CMK (cell line): ENCODE measurements at places on chromosomes 3 and 15.

- DNase-seq: no peak
These were observed 53.0 kb downstream of the TBC1D2B start for GRCh38 chr15:78024519-78024870.

- no peak for DNase-seq
These were observed 35.5 kb upstream of the HACD2 start for GRCh38 chr3:123620343-123620742.

DNA sequence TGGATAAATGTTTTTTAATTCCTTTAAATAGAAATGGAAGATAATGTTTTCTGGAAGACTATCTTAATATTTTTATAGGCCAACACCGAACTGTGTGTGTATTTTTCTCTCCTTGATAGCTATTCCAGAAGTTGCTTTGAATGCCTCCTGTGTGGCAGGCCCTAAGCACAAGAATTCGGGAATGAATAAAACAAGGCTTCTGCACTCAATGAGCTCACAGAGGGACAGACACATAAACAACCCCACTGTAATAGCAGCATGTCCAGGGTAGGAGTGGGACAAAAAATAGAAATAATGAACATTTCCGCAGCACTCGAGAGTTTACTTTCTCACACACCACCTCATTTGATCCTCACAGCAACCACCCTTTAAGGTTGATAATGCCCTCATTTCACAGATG lies 18.0 kb downstream of the SRGAP3 start:
- DNase-seq: no peak

GRCh38 chr3:52570076-52570475 lies 33.7 kb downstream of the UQCC5 start:
- no peak for DNase-seq

DNA sequence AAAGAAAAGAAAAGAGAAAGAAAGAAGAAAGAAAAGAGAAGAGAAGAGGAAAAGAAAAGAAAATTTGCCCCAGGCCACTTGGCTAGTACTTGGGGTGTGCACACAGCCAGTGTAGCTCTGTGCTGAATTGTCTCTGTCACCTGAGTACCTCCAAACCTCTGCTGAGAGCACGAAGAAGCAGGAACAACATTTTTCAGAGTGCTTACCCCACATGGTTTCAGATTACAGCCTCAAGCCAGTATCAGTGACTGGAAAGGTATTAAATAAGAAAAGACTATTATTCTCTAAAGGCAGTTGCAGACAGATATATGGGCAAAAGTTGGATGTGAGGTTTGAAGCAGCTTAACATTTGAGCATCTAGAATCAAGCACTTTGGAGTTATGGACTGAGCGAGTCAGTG lies 113.3 kb upstream of the PHLDB2 start:
- no peak for DNase-seq

GRCh38 chr3:53160660-53161449 lies at the start of gene PRKCD:
TSS of gene PRKCD (plus strand) at chr3:53161209. CDS start at chr3:53178423, 17,214 bp downstream.
- no peak for DNase-seq

DNA sequence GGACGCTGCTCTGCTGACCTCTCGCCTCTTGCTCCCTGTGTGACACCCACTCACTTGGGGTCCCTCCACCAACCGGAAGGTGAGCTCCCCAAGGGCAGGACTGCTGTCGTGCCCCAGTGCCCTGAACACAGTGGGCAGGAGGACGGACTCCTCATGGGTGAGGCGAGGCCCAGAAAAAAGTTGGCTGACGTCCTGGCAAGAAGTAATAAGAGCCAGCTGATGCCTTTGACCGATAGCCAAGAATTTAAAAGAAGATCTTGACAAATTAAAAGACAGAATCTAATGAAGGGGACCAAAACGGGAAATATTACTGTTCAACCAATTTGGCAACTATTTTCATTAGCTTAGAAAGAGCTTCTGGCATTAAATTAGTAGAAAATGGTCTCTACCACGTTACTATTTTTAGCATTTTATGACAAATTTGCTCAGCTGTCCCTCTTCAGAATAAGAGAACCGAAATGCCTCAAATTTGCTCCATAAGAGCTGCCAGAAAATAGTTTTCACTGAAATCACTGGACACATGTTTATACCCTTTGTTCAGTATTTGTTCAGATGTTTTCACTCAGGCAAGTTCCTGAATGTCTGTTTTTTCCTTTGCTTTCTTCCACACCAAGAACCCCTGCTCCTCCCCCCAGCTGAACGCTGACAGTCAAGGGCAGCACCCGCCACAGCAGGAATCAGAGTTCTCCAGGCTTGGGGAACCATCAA lies 60.5 kb downstream of the XXYLT1 start:
- no peak for DNase-seq

DNA sequence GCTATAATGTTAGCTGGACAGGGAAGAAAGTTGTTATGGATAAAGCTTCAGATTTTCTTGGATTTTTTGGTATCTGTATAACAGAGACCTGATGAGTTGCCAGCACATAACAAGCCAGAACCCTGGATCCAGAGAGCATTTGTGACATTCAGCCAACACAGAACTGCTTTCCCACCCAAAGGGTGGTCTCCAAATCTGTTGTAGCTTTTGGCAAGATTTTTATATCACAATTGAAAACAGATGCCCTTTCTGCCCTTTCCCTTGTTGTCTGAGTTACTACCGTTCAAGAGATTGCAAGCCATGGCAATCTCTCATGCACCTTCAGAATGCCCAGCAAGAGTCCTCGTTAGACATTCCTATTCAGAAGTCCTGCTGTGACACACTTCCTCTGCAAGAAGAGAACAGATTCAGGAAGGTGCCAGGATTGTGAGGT lies 107.6 kb upstream of the FGF7 start:
- no peak for DNase-seq

DNA sequence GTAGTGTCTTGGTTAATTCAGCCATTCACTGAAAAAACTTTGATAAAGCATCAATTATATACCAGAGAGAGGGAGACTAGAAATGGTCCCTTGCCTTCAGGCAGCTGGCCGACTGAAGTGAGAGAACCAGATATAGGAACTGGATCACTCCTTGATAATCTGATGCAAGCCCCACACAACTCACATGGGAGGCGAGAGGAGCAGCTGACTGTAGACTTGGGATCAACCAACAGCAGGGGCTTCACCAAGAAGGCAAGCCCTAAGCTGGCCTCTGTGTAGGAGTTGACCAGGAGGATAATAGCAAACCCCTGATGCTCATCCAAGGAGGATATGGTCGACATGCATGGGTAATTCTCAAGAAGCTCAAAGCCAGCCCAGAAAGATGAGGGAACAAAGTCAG lies 133.1 kb downstream of the SRGAP3 start:
- DNase-seq: no peak

- DNase-seq: no peak
These were observed 212.1 kb upstream of the EIF1B start for GRCh38 chr3:40097131-40098117.

- DNase-seq: no peak
These were observed 3.8 kb upstream of the GABPB1 start for GRCh38 chr15:50358845-50359244.

- no peak for DNase-seq
These were observed 1021.9 kb downstream of the NSUN3 start for GRCh38 chr3:95084738-95085137.

GRCh38 chr15:81887912-81888311 lies 157.9 kb downstream of the MEX3B start:
- no peak for DNase-seq

- no peak for DNase-seq
These were observed 15.7 kb downstream of the GABRB3 start for GRCh38 chr15:26757141-26757540.

DNA sequence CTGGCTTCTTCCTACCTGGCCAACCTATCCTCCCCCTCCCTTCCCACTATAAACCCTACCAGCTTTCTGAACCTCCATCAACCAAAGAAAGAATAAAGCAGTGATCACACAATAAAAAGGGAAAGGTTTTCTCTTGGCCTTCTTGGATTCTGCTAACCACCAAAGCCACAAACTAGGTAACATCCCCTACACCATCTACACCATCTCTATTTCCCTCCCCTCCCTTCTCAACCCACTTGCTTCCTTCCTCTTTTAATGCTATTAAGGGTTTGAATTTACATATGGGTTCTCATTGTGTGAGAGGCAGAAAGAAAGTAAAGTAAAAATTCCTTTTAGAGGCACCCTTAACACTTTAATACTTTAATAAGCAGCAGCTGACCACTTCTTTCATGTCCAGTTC lies 25.8 kb upstream of the RSL24D1 start:
- no peak for DNase-seq

DNA sequence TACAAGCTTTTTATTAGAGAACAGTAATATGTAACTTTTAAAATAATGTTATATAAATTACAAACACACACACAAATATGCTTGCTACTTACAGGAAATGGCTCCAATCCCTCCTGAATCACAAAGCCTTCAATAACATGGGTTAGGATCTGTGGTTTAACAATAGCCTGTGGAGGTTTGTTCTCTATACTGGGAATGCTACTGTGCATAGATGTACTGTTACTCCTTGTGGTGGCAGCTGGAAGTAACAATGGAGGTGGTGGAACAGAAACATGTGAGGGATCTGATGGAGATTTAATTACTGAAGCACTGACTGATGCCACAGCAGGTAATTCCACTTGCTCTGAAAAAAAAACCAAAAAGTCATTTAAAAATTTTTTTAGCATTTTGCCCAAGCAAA lies 64.4 kb downstream of the PHC3 start:
- DNase-seq: no peak

GRCh38 chr15:58627046-58627445 lies 122.5 kb downstream of the ADAM10 start:
- no peak for DNase-seq

- DNase-seq: no peak
These were observed 681.6 kb upstream of the SEMA6D start for GRCh38 chr15:47035475-47036406.

DNA sequence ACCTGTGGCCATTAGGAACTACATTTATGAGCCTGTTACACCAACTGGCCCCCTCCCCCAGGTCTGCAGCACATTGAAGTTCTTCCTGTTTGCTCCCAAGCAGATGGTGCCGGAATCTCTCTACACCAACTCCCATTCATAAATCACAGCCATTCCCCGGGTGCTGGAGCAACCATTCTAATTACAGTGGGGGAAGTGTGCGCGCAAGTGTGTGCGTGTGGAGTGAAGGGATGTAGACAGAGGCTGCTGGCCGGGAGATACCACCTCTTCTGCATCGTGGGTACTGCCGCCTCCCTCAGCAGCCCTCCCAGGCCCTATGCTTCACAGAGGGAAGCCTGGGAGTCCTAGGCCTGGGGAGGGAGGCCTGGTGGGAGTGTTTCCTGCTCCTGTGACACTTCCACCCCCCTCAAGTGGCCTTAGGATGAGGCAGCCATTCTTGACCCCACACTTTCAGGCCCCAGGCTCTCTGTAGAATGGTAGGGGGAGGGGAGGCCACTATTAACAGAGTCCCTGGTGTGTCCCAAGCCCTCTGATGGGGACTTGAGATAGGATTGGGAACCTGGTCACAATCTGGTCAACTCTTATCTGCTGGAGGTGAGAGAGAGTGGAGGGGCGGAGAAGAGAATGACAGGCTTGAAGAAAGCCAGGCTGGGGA lies 69.1 kb downstream of the MAGEF1 start:
- DNase-seq: no peak

GRCh38 chr15:80752204-80752603 lies 27.0 kb upstream of the CEMIP start:
- DNase-seq: no peak

- no peak for DNase-seq
These were observed 12.4 kb upstream of the ABHD2 start for GRCh38 chr15:89075846-89076245.

DNA sequence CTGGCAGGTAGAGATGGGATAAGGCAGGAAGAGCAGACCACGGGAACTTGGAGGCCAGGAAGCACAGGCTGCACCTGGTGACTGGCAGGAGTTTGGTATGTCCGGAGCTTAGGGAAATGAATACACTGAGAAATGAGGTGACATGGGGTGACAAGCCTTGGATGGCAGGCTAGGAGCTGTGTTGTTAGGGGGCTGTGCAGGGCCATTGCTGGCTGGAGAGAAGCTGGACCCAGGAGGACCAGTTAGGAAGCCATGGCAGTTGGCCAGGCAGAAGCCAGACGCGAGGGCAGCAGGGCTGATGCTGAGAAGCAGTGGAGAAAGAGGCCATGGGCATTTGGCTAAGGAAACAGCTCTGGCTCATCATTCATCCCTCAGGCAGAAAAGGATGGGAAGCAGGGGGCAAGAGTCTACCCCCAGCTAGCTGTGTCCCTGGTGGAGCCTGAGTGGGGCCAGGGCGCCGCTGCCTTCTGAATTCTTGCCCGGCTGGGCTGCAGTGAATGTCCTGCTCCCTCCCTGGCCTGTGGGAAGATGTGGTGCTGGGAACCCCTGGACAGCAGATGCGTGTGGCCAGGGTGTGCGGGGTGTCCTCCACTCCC lies 255.8 kb downstream of the FAM43A start:
- no peak for DNase-seq

- no peak for DNase-seq
These were observed 183.8 kb upstream of the MCTP2 start for GRCh38 chr15:94047566-94047965.

GRCh38 chr15:29364426-29365078 lies 94.9 kb upstream of the NSMCE3 start:
- no peak for DNase-seq

DNA sequence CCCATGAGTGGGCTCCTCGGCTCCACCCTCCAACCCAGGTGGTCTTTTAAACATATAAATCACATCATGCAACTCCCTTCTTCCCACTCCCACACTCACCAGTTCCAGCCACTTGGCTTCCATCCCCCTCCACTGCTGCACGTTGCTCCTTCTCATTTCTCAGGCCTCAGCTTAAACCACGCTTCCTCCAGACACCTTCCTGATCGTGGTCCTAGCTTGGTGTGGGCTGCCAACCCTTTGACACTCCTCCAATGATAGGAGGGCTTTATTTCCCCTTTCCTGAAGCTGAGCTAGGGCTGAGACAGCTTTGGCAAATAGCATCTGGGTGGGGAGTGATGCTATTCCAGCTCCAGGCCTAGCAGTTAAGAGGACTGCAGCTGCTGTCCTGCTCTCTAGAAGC lies 130.1 kb downstream of the SRGAP3 start:
- no peak for DNase-seq

DNA sequence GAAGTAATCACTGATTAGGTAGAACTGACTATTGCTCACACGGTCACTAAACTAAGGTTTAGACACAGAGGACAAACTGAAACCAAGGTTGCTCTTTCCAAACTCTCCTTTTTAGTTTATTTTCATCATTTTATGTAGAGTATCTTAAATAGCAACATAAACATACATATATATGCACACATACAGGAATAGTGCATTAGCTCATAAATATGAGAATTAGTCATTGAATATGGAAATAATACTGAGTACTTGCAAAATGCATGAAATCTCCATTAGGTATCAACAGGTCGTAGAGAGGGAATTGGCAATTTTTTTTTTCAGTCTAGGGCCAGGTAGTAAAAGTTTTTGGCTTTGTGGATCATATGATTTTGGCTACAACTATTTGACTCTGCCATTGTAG lies 557.1 kb downstream of the NLGN1 start:
- no peak for DNase-seq

DNA sequence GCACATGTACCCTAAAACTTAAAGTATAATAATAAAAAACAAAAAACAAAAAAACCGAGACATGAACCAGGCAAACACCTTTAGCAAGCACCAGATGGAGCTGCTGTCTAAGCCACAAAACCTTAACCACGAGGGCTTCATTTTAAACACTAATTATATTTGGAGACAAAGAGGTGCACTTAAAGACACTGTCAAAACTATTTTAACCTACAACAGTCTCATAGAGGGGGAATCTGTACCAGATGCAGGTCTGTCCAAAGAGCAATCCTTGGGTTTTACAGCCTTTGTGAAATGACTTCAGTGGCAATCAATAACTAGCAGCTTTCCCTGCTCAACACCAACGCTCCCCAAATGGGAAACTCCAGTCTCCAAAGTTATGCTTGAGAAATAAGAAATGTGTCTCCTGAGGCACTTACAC lies 115.7 kb upstream of the TSPAN3 start:
- DNase-seq: no peak
